Suppressor macrophage (primary cell): ENCODE measurements at places on chromosomes 1 and 21.

- no peak for DNase-seq
These were observed 130.0 kb upstream of the ZNHIT6 start for GRCh38 chr1:85838238-85838637.

- peak; percentile 17 for DNase-seq
These were observed 20.4 kb downstream of the PTGFRN start for GRCh38 chr1:116929961-116930592.

DNA sequence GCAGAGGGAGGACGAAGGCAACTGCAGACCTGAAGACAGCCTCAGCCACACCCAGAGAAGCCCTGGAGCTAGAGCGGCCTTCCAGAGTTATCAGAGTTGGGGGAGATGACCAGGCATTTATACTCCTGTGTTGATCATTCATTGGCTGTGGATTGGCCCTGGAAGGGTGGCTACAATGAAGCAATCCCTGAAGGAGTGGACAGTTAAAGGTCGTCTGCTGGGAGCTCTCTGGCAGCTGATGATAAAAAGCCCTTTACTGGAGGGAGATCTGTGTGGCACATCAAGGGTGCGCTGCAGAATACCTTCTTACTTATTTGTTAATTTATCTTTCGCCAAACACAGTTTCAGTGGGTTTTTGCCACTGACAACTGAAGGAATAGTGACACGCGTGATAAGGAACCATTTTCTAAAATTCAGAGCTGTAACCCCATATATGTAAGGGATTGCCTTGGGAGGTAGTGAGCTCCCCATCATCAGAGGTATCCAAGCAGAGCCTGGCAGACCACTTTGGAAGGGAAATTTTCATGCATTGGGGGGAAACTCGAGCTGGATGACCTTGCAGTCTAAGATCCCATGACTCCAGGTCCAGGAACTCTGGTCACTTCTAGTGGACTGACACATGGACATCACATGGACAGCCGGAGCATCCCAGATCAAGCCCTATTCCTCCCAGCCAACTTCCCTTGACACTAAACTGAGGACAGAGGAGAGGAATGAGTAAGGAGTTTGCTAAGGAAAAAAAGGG lies 126.4 kb upstream of the GADD45A start:
- DNase-seq: no peak

GRCh38 chr1:110264430-110264829 lies 54.3 kb downstream of the KCNC4 start:
- no peak for DNase-seq

- DNase-seq: no peak
These were observed 85.9 kb downstream of the ZNF281 start for GRCh38 chr1:200323856-200324400.

DNA sequence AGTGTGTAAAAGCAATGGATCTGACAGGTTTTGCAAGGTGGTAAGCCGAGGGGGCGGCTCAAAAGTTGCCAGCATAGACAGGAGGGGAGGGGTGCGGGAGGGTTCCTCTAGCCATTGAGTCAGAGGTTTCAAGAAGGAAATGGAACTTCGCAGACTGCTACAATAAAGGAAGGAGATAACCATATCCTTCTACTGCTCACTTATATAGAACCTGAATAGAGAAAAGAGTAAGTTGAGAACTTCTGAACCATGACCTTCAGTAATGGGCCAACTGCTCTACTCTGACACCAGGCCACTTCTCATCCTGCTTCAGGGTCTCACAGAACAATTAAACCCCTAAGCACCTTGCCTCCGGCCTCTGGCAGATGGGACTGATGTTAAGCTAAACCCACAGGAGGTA lies 26.3 kb upstream of the BCAR3 start:
- DNase-seq: peak; percentile 40

GRCh38 chr1:225822655-225823403 lies 12.9 kb downstream of the EPHX1 start:
- no peak for DNase-seq

- no peak for DNase-seq
These were observed 7.0 kb downstream of the GPA33 start for GRCh38 chr1:167083066-167083665.

- DNase-seq: no peak
These were observed 17.4 kb downstream of the FMN2 start for GRCh38 chr1:240109130-240109529.

DNA sequence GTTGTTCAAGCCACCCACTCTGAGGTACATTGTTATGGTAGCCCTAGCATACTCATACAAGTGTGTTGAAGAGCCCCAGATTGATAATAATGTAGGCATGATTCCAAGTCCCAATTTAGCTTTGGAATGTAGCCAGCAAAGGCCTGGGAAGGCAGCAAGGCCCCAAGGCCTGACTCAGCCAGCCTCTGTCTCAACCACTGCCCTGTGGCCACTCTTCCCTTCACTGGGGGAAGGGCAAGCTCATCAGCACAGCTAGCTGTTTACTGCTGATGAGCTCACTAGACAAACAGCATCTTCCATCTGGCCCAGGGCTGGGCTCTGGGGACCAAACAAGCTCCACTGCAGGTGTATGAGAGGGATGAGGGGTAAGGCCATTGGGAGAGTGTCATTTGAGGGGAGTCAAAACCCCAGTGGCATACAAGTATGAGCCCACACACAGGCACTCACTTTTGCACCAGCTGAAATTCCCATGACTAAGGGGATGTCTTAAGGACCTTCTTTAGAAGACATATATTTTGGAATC lies 2.2 kb upstream of the IRF6 start:
- DNase-seq: peak; percentile 91

GRCh38 chr1:38000529-38001455 lies 4.5 kb downstream of the FHL3 start:
- peak; percentile 65 for DNase-seq

- DNase-seq: no peak
These were observed 225.3 kb downstream of the BACH1 start for GRCh38 chr21:29524055-29524454.

DNA sequence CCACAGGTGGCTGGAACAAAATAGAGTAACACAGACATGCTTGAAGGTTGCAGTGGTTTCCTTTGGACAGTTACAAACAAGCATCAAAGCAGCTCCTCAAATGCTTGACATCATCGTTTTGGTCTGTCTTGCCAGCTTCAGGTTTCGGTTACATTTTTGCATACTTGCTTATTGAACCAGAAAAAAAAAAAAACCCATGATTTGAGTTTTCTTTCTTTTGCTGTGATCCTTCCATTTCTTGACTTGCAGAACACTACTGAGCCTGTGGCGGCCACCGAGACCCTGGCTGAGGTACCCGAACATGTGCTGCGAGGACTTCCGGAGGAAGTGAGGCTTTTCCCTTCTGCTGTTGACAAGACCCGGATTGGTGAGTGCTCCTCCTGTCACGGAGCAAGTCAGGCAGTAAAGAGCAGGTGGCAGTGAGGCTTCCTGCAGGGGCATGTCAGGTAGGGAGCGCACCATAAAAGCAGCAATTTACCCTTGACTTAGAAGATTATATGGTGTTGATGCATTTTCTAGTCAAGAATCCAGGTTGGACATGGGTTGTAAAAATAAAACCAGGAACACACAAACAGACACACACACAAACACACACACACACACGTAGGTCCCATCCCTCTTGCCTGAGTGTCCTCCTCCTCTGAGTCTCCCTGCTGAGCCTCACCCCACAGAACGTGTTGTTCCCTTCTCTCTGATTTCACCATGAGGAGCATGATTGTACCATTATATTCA lies 30.9 kb downstream of the PRDM2 start:
- peak; percentile 62 for DNase-seq
